ENCODE measurements at places on chromosomes 4 and X.
A peak's percentile ranks its signal among the peaks of the same experiment; 100 is the strongest.

- no peak for DNase-seq
These were observed 75.6 kb downstream of the NPY1R start for GRCh38 chr4:163256680-163257343.

- DNase-seq = no peak
These were observed 593 bp downstream of the SH3RF1 start for GRCh38 chr4:169269916-169270809.

GRCh38 chrX:23981711-23982110 lies 45.3 kb downstream of the KLHL15 start:
- no peak for DNase-seq

DNA sequence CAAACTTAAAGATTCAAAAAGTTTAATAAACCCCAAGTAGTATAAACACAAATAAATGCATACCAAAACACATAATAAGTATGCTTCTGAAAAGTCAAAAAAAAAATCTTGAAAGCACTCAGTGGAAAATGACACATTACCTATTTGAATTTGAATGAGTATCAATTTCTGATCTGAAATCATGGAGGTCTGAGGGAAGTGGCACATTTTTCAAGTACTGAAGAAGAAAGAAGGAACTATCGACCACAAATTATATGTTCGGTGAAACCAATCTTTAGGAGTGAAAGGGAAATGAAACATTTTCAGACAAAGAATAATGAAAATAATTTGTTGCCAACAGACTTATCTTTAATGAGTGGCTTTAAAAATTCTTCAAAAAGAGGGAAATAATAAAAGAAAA lies 12.1 kb upstream of the F9 start:
- DNase-seq = no peak

DNA sequence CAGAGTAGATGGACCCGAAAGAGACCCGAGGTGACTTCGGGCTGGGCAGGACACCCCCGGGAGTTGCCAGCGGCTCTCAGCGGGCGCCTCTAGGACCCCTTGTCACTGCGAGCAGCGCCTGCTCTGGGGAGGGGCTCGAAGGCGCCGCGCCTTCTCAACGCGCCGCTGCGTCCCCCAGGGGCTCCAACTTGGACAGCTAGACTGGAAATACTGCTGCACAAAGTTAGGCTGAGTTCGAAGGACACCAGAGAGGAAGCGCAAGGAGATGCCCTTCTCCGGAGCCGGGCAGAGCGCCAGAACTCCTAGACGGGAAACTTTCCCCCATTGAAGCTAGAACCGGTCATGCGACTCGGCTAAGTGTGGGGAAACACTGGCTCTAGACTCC lies 493 bp upstream of the KCNIP4 start:
- no peak for DNase-seq

- no peak for DNase-seq
These were observed 151.7 kb upstream of the HHIP start for GRCh38 chr4:144494280-144494679.

- no peak for DNase-seq
These were observed 182.0 kb downstream of the SLC4A4 start for GRCh38 chr4:71520850-71521249.

DNA sequence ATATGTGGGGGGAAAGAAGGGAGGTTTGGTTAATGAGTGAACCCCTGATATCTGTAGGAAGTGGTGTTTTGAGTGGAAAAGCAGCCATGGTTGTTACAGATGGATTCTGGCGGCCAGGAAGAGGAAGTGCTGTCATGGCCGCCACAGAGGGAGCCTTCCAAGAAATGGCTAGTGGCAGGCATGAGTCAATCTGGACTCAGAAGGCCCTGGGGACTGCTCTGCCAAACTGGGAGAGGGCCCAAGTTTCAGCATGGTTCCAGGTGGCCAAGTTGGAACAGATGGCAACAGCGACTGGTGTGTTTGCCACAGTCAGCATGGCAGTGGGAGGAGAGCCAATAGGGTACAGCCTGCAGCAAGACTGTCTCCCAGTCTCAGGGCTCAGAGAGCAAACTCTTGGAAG lies 32.5 kb downstream of the ETDB start:
- DNase-seq = no peak

DNA sequence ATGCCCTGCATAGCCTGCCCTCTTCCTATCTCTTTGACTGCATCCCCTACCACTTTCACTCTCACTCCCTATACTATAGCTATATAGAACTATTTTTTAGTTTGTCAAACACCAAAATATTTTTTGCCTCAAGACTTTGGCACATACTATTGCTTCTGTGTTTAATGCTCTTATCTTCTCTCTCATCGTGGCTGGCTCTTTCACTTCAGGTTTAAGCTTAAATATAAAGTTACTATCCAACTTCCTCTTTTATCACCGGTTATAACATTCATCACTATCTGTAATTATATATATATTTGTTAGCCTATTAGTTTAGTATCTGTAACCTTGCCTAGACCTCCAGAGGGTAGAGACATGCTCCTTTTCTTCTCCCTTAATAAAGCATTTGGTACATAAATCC lies 11.5 kb upstream of the HMGB2 start:
- no peak for DNase-seq

- no peak for DNase-seq
These were observed 890.0 kb upstream of the FRG1 start for GRCh38 chr4:189050643-189051042.

DNA sequence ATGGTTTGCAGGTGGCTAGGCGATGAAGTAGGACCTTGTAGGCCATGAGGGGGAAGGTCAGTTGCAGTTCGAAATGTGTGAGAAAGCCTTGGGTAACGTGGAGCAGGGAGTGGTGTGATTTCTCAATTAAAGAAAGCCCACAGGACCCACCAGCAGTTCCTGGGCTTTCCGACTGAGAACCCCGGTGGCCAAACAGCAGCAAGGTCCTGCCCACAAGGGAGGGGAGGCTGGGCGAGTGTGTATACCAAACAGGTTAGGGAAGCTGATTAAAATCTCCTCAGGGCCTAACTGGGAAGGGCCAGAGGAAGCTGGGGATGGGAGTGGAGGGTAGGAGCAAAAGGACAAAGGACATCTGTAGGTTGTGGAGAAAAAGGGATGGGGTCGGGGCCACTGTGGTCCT lies 2.4 kb downstream of the ATP6AP1 start:
- no peak for DNase-seq

GRCh38 chr4:6180841-6181631 lies 19.3 kb downstream of the JAKMIP1 start:
- no peak for DNase-seq

DNA sequence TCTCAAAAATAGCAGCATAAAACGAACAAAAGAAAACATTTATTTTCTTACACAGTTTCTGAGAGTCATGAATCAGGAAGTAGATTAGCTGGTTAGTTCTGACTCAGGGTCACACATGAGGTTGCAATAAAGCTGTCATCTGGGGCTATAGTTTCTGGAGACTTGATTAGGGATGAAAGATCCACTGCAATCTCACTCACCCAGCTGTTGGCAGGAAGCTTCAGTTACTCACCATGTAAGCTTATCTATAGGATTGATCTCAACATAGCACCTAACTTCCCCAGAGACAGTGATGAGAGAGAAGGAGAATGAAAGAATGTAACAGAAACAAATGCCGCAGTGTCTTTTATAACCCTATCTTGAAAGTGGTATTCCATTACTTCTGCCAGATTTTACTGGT lies 435.5 kb downstream of the GABRG1 start:
- DNase-seq = no peak

GRCh38 chrX:2552621-2553201 lies 51.9 kb upstream of the DHRSX start:
- DNase-seq = no peak

DNA sequence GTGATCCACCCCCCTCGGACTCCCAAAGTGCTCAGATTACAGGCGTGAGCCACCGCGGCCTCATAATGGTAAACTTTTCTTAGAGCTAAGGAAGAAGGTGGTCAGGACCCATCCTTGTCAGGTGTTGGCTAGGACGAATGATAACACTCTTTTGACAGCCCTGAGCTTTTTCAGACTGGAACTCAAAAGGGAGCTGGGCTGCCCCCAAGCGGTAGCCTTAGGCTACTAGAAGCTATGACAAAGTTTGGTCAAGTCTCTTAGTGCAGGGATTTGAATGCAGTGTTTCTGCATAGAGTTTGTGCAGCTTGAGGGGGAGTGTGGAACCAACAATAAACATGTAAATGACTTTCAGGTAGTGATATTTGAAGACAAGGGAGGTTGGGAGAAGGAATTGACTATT lies 11.8 kb upstream of the HSD17B10 start:
- DNase-seq = peak; percentile 48

GRCh38 chr4:104641418-104641817 lies 146.7 kb upstream of the CXXC4 start:
- DNase-seq = no peak

- DNase-seq = peak; percentile 40
These were observed 58.9 kb downstream of the NAF1 start for GRCh38 chr4:163107754-163108153.

- DNase-seq = no peak
These were observed 44.2 kb downstream of the JAKMIP1 start for GRCh38 chr4:6155996-6156750.

- DNase-seq = no peak
These were observed 118.0 kb downstream of the CAMK2D start for GRCh38 chr4:113643505-113643904.

DNA sequence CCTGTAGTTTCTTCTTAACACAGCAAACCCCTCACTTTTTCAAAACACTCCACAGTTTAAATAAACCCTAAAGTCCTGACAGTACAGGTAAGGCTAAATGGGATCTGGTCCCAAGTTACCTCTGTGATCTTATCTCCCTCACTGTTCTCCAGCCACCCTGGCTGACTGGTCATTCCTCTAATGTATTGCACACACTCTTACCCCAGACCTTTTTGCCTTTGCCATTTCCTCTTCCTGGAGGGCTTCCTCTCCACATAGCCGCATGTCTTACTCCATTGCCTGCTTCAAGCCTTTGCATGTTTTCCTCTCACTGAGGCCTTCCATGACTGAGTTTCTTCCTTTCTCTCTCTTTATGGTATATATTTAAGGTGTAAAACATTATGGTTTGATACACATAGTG lies 19.5 kb upstream of the ANXA3 start:
- DNase-seq = no peak

GRCh38 chrX:14529290-14529989 lies at the start of gene GLRA2:
TSS of gene GLRA2 (plus strand) at chrX:14529536. CDS start at chrX:14530058, 522 bp downstream.
- no peak for DNase-seq

GRCh38 chrX:111124418-111124817 lies 28.4 kb downstream of the PAK3 start:
- DNase-seq = no peak

DNA sequence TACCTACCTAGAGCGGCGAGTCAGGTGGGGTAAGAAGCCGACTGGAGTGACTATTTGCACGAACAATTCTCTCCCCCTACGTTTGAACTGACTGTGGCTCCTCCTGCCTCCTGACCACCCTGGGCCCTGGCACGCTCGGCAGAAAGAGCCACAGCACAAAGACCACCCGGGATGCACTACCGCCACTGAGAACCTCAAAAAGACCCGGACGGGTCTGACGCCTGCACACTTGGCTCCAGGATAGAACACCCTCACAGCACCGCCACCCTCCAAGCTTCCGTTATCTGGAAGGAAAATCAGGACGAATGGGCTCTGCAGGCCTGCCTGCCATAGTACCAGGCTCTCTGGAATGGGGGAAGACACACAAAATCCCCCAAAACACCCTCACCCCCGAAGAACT lies 2.2 kb downstream of the LRPAP1 start:
- no peak for DNase-seq

DNA sequence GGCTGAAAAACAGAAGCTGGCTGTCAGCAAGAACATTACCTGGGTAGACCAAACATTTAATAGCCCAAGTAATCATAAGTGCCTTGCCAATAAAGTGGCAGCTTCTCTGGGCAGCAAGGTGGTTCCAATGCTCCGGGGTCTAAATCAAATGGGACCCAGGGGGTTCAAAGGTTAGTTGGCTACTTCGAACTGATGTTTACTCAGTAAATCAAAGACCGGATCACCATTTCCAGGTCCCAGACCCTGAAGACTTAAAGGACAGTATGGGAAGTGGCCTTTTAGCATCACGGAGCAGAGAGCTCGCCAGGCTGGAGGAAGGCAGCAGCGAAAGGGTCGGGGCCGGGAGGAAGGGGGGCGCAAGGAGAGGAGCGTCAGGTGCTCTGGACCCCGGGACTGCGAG lies 1.0 kb downstream of the SH3KBP1 start:
- no peak for DNase-seq

DNA sequence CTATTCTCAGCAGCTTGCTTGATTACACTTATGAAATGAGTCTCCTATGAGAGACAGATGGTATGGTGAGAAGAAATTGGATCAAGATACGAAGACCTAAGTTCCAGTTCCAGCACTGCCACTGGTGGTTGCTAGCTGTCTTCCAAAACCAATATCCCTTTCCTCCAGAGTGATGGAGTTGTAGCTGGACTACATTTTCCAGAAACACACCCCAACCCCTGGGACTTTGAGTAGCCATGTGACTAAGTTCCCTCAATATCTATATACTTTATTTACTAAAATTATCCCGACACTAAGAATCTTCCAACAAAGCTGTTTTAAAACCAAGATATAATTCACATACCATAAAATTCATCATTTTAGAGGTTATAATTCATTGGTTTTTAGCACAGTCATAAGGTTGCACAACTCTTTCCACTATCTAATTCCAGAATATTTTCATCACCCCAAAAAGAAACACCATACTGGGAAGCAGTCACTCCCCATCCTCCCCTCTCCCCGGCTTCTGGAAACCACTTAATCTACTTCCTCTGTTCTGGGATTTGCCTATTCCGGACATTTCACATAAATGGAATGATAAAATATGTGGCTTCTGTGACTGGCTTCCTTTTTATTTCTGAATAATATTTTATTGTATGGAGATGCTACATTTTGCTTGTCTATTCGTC lies 118.0 kb downstream of the MANBA start:
- DNase-seq = no peak

GRCh38 chr4:127975121-127975770 lies 10.0 kb downstream of the ABHD18 start:
- no peak for DNase-seq

GRCh38 chr4:7291372-7292114 lies 99.2 kb downstream of the SORCS2 start:
- no peak for DNase-seq

- no peak for DNase-seq
These were observed 45.1 kb upstream of the PPARGC1A start for GRCh38 chr4:23934915-23935314.

DNA sequence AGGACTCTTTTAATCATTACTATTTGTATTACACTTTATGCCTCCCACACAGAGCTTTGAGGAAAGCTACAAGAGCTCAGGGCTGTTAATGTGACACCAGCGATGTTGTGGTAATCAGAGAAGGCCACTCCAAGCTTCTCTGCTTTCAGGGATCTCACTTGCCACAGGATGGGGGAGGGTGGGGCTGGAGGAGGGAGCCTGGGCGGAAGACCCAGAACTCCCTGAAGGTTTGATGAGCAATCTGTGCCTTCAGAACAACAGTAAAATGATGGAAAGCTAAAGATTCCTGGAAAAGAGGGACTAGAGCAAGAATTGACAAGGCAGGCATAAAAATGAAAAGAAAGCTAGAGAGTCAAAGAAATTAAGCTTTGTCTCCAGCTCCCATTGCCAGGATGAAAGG lies 75.6 kb downstream of the MAML3 start:
- no peak for DNase-seq

- no peak for DNase-seq
These were observed 277.6 kb upstream of the NWD2 start for GRCh38 chr4:36966756-36967460.

GRCh38 chr4:123017636-123018395 lies 95.4 kb upstream of the NUDT6 start:
- no peak for DNase-seq

Data from hematopoietic multipotent progenitor cell treated with erythropoietin and hydrocortisone succinate and interleukin-3 and kit ligand, for 15 days (in vitro differentiated cells).